ENCODE measurements at places on chromosomes 2 and 18. TPM values are rescaled to one million over a fixed set of nuclear protein-coding genes. Genes with fewer than 3 reads are reported as not detected.

Gene FHOD3
- polyA plus RNA-seq = 28.0 TPM

Gene REG3A
- polyA plus RNA-seq = not detected

Gene TMEM182
- polyA plus RNA-seq = 4.2 TPM

Gene SERPINB12
- polyA plus RNA-seq = not detected

Gene EGR4
- polyA plus RNA-seq = not detected

Gene ID2
- polyA plus RNA-seq = 113 TPM

Gene RGPD4
- polyA plus RNA-seq = not detected

Gene IL36RN
- not detected for polyA plus RNA-seq

Gene HJURP
- not detected for polyA plus RNA-seq

Gene NMUR1
- polyA plus RNA-seq = 1.3 TPM

Gene IL18R1
- polyA plus RNA-seq = 3.6 TPM

Gene GTF2A1L
- 2.7 TPM for polyA plus RNA-seq

Gene ZNF521
- 1.8 TPM for polyA plus RNA-seq

Gene CTAGE1
- polyA plus RNA-seq = not detected

Gene ANKRD30B
- not detected for polyA plus RNA-seq

Gene LBH
- polyA plus RNA-seq = 27.2 TPM

Gene LDLRAD4
- 2.3 TPM for polyA plus RNA-seq

Gene CCDC141
- polyA plus RNA-seq = not detected

Gene PRKAG3
- not detected for polyA plus RNA-seq

Gene TEX44
- not detected for polyA plus RNA-seq

Gene ASB18
- not detected for polyA plus RNA-seq

Gene TWIST2
- 0.56 TPM for polyA plus RNA-seq

Gene NBAS
- polyA plus RNA-seq = 40.8 TPM

Gene TTN
- polyA plus RNA-seq = 0.02 TPM

Gene CROCC2
- polyA plus RNA-seq = not detected

Gene INPP5D
- 2.6 TPM for polyA plus RNA-seq

Gene CLIP4
- 7.8 TPM for polyA plus RNA-seq

Gene POTEJ
- not detected for polyA plus RNA-seq

Gene TYMS
- 10.2 TPM for polyA plus RNA-seq

Gene LHCGR
- not detected for polyA plus RNA-seq

Gene CREG2
- not detected for polyA plus RNA-seq

Gene CABYR
- 0.82 TPM for polyA plus RNA-seq

Gene PTPN4
- 7.4 TPM for polyA plus RNA-seq

Gene ABCG5
- polyA plus RNA-seq = not detected

Gene RSAD2
- polyA plus RNA-seq = 4.3 TPM

Gene TPO
- not detected for polyA plus RNA-seq

Gene CHRNG
- polyA plus RNA-seq = not detected

Gene GLI2
- polyA plus RNA-seq = 0.32 TPM

Gene SF3B1
- 185 TPM for polyA plus RNA-seq

Gene ALPG
- polyA plus RNA-seq = not detected

Gene DQX1
- not detected for polyA plus RNA-seq

Gene PDCD1
- 0.49 TPM for polyA plus RNA-seq

Gene C2orf81
- 8.8 TPM for polyA plus RNA-seq

Gene CPS1
- polyA plus RNA-seq = 6.7 TPM

Gene NLRC4
- polyA plus RNA-seq = 0.49 TPM

Gene FAM124B
- 0.90 TPM for polyA plus RNA-seq

Gene CRYGB
- not detected for polyA plus RNA-seq

Gene MYL12B
- polyA plus RNA-seq = 884 TPM

Gene PJVK
- polyA plus RNA-seq = 6.2 TPM

Gene ACTG2
- 6.6 TPM for polyA plus RNA-seq

Gene SATB2
- polyA plus RNA-seq = 1.3 TPM

Gene ZBTB14
- polyA plus RNA-seq = 6.7 TPM

Gene DNAH7
- polyA plus RNA-seq = 3.8 TPM

Gene ERFE
- polyA plus RNA-seq = 1.6 TPM

Gene CCDC148
- 6.6 TPM for polyA plus RNA-seq
